Activated naive CD4-positive, alpha-beta T cell treated with anti-CD3 and anti-CD28 coated beads for 36 hours (primary cell): ENCODE measurements at places on chromosomes 16 and 17. TPM values are rescaled to one million over a fixed set of nuclear protein-coding genes. Genes with fewer than 3 reads are reported as not detected.

DNA sequence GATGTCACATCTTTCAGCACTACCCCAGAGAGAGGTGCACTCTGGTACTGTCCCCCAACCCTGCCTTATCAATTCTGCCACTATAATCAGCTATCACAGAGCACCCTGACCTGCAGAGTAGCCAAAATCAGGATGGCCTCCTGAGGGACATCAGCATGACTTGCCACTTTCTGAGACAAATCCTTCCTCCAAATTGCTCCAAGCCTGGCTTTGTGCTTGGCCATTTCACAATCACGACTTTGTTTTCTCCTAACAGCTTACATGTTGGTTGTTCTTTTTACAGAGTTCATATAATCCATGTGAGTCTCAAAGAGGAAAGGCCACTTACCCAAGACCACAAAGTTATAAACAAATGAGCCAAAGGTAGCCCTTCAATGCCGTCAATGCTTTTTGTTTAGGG lies 449.0 kb upstream of the CDH5 start:
- H3K4me1 ChIP-seq: no peaks in the 10 kb centered on the region
- DNase-seq: no peak
- H3K27me3 ChIP-seq: peaks cover 1% of the 10 kb centered on the region

GRCh38 chr17:49482144-49482817 lies 12.8 kb upstream of the NGFR start:
- peaks cover 32% of the 10 kb centered on the region for H3K27me3 ChIP-seq
- H3K4me3 ChIP-seq: no peak overlapping the region
- no peaks in the 10 kb centered on the region for H3K36me3 ChIP-seq
- peaks cover 6% of the 10 kb centered on the region for H3K4me1 ChIP-seq

DNA sequence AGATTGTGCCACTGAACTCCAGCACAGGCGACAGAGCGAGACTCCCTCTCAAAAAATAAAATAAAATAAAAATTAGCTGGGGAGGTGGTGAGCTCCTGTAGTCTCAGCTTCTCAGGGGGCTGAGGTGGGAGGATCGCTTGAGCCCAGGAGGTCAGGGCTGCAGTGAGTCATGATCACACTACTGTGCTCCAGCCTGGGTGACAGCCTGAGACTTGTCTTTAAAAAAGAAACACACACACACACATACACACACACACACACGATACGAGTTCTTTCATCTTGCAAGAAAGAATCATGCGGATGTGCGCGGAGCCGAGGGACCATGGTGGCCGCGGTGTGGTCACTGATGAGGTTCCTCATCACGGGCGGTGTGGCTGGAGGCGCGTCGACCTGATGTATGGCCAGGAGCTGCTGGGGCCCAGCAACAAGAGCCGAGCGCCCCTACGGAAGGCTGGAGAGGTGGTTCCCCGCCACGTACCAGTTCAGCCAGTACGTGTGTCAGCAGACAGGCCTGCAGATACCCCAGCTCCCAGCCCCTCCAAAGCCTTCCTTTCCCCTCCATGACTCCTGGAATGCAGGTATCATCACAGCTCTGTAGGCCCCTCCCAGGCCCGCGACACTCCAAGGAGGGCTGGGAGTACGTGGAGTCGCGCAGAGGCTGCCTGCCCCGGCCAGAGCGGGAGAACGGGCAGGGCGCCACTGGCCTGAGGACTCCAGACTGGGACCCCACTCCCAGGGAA lies 20.7 kb downstream of the NXN start:
- H3K4me1 ChIP-seq: no peaks in the 10 kb centered on the region
- H3K27me3 ChIP-seq: peaks cover 10% of the 10 kb centered on the region
- DNase-seq: no peak
- no peak overlapping the region for H3K4me3 ChIP-seq
- H3K27ac ChIP-seq: no peak overlapping the region

DNA sequence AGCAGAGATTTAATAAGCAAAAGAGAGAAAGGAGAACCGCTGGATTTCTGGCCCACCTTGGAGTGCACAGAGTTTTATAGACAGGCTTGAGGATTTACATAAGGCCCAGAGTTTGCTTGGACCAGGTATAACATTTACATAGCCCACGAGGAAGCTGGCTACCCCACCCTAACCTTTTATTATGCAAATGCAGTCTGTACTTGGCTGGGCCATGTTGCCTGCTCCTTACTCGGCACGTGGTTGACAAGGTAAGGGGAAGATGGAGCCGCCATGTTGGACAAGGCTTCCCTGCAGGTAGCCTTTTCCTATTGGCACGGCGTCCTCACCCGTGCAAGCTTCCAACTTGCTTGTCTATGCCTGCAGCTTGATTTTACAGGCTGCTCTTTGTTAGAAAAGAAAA lies 35.2 kb upstream of the HS3ST3A1 start:
- no peak overlapping the region for H3K4me3 ChIP-seq
- no peak overlapping the region for H3K27ac ChIP-seq
- H3K36me3 ChIP-seq: no peaks in the 10 kb centered on the region

DNA sequence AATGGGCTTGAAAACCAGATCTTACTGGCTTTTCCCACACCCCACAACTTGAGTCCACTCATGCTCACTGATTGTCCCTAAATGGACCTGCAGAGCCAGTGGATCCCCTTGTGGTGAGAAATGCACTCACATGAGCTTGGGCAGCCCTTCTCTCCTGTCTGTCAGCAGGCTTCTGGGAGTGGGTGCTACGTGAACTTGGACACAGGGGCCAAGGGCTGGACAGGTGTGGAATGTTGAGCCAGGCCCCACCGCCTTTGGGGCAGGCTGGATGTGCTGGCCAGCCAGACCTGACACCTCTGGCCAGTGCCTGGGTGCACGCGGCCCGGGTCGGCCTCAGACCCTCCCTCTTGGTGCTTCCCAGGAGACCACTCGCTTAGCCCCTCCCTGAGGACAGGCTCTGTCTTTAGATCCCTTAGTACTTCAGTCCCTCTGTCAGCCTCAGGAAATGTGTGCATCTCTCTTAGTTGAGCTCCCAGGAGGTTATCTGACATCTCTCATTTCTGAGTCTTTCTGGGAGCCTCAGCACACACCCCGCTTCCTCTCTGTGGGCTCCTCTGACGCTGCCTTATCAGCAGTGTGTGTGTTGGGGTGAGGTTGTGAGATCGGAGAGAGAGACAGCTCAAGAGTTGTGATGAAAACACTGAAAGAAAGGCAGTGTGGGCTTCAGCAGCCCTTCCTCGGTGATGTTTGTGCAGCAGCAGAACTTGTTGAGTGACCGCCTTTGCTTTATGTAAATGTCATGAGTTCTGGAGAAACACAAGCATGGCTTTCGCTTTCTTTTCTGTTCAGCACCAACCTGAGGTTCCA lies 117.0 kb downstream of the RAB11FIP4 start:
- peak; percentile 71 for DNase-seq
- peak overlapping the region; percentile 100 for H3K27ac ChIP-seq
- peak overlapping the region; percentile 93 for H3K4me3 ChIP-seq
- peaks cover 50% of the 10 kb centered on the region for H3K4me1 ChIP-seq
- no peaks in the 10 kb centered on the region for H3K27me3 ChIP-seq
- peaks cover 2% of the 10 kb centered on the region for H3K36me3 ChIP-seq

The ABCA3 gene
- total RNA-seq: 3.1 TPM

DNA sequence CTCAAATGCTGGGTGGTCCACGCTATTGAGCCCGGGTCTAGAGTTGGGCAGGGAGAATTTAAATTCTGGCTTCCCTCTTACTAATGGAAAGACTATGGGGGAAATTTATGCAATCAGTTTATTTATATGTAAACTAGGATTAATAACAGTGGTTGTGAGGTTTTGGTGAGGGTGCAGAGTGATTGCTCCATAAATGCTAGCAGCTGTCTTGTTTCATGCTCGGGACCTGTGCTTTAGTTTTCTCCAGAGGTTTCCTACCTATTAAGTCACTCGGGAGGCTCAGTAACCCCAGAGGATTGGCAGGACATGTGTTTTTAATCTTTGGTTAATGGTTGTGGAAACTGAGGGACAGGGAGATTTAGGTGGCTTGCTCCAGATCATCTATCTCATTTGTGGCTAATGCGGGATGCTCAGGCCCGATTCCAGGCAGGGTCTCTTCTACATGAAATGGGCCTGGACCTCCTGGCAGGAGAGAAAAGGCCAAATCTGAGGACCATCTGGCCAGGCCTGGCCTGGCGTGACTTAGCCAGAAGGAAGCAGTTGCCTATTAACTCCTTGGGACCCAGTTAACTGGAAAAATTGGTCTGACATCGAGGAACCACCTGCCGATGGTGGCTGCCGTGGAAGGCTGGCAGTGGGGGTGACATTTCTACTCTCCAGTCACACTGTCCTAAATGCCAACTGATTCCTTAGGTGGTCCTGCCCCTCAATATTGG lies 2.1 kb downstream of the PRCD start:
- no peak overlapping the region for H3K4me3 ChIP-seq
- no peak overlapping the region for H3K27ac ChIP-seq
- H3K36me3 ChIP-seq: no peaks in the 10 kb centered on the region
- DNase-seq: no peak
- no peaks in the 10 kb centered on the region for H3K4me1 ChIP-seq
- peaks cover 27% of the 10 kb centered on the region for H3K27me3 ChIP-seq

The IQCK gene
- total RNA-seq: 2.8 TPM

- no peak overlapping the region for H3K27ac ChIP-seq
- no peaks in the 10 kb centered on the region for H3K27me3 ChIP-seq
- no peak overlapping the region for H3K4me3 ChIP-seq
- H3K4me1 ChIP-seq: no peaks in the 10 kb centered on the region
- no peak for DNase-seq
Measured at GRCh38 chr17:31379597-31380205, 11.8 kb upstream of the RAB11FIP4 start.

- H3K36me3 ChIP-seq: no peaks in the 10 kb centered on the region
- no peak for DNase-seq
- H3K27ac ChIP-seq: no peak overlapping the region
- H3K4me3 ChIP-seq: no peak overlapping the region
- H3K27me3 ChIP-seq: no peaks in the 10 kb centered on the region
Measured at GRCh38 chr16:57140931-57141668, 44.7 kb downstream of the PSME3IP1 start.

DNA sequence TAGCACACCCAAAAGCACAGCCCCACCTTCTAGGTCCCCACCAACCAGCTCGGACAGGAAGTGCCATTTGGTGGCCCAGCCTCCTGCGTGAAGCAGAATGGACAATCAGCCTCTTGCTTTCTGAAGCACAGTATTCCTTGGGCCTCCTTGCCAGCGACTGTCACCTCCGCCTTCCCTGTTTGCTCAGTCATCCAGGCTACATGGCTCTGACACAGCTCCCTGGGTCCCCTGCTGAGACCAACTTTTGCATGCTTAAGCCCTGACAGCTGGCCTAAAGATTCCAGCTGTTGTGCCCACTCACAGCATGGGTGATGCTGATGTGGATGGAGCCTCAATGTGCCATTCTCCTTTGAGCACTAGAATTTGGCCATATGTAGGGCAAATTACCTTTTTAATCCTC lies 4.5 kb upstream of the CACNG5 start:
- no peak overlapping the region for H3K4me3 ChIP-seq
- H3K27me3 ChIP-seq: peaks cover 56% of the 10 kb centered on the region
- H3K4me1 ChIP-seq: peaks cover 1% of the 10 kb centered on the region
- no peaks in the 10 kb centered on the region for H3K36me3 ChIP-seq

The KCNAB3 gene
- 2.2 TPM for total RNA-seq

DNA sequence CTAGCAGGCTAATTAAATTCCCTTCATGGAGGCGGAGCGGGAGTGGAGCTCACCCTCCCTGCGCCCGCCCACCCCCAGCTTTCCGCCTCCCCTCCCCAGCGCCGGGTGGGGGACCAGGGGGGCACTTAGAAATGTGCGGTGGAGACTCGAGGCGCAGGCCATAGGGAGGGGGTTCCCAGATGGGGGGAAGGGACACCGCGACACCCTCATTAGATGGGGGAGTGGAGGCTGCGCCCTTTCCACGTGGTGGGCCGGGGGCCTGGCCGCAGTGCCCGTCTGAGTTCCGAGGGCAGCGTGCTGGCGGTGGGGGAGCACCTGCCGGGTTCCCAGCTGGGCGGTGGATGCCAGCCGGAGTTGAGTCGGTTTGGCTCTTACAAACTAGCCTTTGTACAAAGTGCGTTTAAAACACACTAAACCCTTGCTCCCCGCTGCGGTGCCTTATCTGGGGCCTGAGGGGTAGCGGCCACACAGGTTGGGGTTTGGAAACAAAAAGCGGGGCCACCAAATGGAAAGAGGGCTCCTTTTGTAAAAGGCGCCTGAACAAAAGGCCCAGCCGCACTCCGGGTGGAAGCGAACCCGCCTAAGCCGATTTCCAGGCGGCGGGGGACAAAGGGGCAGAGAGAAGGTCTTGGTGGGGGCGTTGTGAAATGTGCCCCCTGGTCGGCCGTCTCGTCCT lies 1.4 kb downstream of the GSE1 start:
- H3K27ac ChIP-seq: no peak overlapping the region
- no peaks in the 10 kb centered on the region for H3K36me3 ChIP-seq
- H3K4me1 ChIP-seq: peaks cover 37% of the 10 kb centered on the region
- no peak overlapping the region for H3K4me3 ChIP-seq
- H3K27me3 ChIP-seq: peaks cover 23% of the 10 kb centered on the region

DNA sequence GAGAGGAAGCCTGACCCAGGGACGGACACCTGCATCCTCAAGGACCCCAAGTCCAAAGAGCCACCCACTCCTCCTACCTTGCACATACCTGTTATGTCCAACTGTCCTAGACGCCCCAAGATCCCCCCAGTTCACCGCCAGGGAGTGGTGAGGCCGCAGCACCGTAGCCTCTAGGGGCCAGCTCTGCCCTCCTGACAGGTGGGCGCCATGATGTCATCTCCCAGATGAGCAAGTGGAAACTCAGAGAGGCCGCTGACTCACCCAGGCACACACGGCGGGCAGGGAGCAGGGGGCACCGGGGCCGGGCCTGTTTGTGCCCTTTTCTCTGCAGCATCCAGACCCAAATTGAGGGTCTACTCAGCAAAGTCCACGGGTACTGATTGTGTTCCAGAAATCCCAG lies 4.8 kb upstream of the ZNF469 start:
- no peaks in the 10 kb centered on the region for H3K36me3 ChIP-seq
- no peak for DNase-seq
- H3K4me1 ChIP-seq: peaks cover 4% of the 10 kb centered on the region
- H3K27ac ChIP-seq: no peak overlapping the region
- peaks cover 8% of the 10 kb centered on the region for H3K27me3 ChIP-seq

DNA sequence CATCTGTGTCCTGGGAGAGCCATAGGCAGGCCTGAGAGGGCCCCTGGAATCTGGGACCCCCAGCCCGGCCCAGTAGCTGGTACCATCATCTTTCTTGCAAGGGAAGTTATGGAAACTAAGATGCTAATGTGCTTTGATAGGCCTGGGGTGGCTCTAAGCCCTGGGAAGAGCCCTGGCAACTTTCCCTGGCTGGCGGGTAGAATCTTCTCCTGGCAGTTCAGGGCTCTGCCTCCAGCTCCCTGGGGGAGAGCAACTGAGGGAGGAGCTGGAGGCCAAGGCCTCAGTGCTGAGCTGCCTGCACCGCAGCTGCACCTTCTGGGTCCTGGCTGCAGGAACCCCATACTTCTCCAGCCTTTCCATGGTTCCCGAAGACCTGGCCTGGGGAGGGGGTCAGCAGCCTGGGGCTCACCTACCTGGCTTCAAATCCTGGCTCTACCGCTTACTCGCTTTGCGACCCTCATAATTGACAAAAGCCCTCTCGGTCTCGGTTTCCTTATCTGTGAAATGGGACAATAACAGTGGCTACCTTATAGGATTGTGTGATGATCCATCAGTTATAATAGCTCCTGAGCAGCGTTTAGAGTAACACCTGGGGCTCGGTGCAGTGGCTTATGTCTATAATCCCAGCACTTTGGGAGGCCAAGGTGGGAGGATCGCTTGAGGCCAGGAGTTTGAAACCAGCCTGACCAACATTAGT lies 333.7 kb downstream of the SEC14L1 start:
- H3K27ac ChIP-seq: peak overlapping the region; percentile 98
- peaks cover 96% of the 10 kb centered on the region for H3K4me1 ChIP-seq
- H3K36me3 ChIP-seq: peaks cover 29% of the 10 kb centered on the region
- H3K4me3 ChIP-seq: peak overlapping the region; percentile 49
- H3K27me3 ChIP-seq: no peaks in the 10 kb centered on the region

The CDH5 gene
- total RNA-seq: not detected

The GRB2 gene
- total RNA-seq: 166 TPM

GRCh38 chr16:5642011-5642410 lies 544.4 kb upstream of the EEF2KMT start:
- no peaks in the 10 kb centered on the region for H3K27me3 ChIP-seq
- DNase-seq: no peak
- no peak overlapping the region for H3K4me3 ChIP-seq
- H3K36me3 ChIP-seq: no peaks in the 10 kb centered on the region
- no peak overlapping the region for H3K27ac ChIP-seq
- no peaks in the 10 kb centered on the region for H3K4me1 ChIP-seq
